ENCODE measurements at places on chromosomes 5 and 9.

DNA sequence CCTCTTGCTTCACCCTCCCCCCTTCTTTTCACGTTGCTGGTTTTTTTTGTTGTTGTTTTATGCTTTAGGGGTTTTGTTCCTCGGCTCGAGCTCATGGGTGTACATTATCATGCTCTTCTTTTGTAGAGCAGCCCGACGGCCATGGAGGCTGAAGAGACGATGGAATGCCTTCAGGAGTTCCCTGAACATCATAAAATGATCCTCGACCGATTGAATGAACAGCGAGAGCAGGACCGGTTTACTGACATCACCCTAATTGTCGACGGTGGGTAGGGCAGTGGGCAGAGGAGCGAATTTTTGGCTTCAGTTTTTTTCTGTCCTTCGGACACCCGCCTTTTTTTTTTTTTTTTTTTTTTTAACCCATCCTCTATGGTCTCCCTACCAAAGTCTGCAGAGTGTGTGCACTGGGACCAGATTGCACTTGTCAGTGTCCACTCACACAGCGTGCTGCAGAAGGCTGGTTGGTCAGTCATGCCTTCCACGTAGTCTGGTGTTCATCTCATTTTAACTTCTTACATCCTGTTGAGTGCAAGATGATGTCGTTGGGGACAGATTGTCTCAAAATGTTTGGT is 1.3 kb downstream of the ZNF131 start:
- no peak for DNase-seq

GRCh38 chr9:13158986-13159385 is 120.5 kb downstream of the MPDZ start:
- no peak for DNase-seq

DNA sequence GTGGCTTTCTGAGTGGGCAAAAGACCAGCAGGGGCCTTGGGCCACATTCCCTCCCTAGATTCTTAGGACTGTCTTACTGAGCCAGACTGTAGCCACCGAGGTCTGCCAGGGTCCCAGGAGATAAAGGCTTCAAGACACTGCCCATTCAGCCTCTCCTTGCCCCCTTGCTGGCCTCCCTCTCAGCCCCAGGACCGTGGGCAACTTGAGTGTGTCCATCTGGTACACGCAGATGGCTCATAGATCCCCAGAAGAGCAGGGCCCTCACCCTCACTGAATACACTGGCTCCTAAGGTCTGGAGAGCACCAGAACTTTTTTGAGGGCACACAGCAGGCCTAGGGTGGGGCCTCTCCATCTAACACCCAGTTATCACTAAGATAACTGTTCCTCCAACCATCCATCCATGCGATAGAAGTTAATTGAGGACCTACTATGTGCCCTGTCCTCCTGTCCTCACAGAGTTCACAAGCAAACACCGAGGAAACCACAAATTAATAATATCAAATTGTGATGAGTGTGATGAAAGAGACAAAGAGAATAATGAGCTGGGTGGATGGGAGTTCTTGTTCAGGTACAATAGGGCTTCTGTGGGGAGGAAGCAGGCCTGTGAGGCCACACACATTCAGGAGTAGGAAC is 4.9 kb upstream of the PDGFRB start:
- no peak for DNase-seq

- DNase-seq: no peak
Observed at GRCh38 chr5:138789771-138790242, 36.6 kb downstream of the CTNNA1 start.

GRCh38 chr5:118095115-118095514 is 893.2 kb downstream of the DTWD2 start:
- no peak for DNase-seq

GRCh38 chr5:684751-685216 is 8.4 kb downstream of the TPPP start:
- no peak for DNase-seq

DNA sequence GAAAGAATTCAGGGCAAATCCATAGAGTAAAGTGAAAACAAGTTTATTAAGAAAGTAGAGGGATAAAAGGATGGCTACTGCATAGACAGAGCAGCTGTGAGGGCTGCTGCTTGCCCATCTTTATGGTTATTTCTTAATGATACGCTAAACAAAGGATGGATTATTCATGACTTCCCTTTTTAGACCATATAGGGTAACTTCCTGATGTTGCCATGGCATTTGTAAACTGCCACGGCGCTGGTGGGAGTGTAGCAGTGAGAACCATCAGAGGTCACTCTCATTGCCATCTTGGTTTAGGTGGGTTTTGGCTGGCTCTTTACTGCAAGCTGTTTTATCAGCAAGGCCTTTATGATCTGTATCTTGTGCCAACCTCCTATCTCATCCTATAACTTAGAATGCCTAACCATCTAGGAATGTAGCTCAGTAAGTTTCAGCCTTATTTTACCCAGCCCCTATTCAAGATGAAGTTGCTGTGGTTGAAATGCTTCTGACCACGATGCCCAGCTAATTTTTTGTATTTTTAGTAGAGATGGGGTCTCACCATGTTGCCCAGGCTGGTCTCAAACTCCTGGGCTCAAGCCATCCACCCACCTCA is 42.1 kb downstream of the RFK start:
- no peak for DNase-seq

- DNase-seq: no peak
Observed at GRCh38 chr5:169521366-169521983, 62.1 kb upstream of the SPDL1 start.

DNA sequence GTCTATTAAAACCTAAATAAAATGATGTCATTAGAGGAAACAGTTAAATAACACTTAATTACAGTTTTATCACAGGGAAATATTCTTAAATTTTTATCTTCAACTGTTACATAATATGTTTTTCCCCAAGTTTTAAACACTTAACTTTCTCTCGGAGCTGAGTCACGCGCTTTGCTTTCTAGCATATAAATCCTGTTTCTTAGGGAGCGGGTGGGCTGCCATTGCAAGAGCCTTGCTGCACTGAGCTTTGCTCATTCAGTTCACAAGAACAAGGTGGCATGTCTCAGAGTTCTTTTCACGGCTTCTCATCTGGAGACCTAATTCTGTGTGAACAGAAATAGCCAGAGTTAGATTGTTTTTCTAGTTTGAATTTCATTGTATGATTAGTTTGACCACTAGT is 166.1 kb downstream of the ZSWIM6 start:
- no peak for DNase-seq

DNA sequence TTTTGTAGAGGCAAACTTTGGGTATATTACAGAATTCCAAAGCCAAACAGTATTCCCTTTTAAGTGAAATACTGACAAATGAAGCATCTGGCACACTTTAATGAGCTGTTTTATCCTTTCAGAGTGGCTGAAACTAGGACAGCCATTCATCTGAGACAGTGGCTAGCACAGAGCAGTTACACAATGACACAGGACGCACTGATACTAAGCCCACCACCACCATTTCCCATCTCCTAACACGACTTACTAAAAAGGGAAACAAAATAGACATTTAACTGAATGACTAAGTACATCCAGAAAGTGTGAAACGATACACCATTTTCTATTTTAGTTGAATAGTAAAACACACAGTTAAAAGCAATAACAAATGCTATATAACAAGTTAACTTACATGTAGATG is 120.4 kb upstream of the RETREG1 start:
- no peak for DNase-seq

DNA sequence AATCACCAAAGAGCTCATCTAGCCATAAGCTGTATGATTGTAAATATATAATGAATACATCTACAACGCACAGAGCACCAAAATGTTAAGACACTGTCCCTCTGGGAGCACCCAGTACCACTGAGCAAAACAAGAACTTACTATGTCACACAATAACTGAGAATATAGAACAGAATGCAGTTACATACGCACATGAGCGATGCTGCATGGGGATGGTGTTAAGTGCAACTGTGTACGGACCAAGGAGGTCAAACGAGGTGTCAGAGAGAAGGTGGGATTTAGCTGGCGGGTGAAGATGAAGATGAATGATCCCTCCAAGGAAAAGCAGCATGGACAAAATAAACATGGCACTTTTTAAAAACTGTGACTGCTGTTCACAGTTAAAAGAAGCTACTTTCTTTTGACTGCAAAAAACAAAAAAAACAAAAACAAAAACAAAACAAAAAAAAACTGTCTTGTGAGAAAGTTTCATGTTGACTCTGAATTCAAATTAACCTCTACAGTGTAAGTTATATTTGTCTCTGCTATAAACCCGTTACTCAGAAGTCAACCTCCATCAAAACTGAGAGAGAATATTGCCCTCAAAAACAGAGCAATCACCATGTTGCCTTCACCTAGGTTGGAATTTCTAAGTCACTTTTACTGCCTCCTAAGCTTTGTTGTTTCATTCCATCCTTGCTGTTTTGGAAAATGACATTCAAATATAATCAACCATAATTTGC is 169.6 kb upstream of the GNA14 start:
- DNase-seq: no peak

GRCh38 chr5:96932026-96932425 is 3.9 kb upstream of the LNPEP start:
- DNase-seq: no peak

DNA sequence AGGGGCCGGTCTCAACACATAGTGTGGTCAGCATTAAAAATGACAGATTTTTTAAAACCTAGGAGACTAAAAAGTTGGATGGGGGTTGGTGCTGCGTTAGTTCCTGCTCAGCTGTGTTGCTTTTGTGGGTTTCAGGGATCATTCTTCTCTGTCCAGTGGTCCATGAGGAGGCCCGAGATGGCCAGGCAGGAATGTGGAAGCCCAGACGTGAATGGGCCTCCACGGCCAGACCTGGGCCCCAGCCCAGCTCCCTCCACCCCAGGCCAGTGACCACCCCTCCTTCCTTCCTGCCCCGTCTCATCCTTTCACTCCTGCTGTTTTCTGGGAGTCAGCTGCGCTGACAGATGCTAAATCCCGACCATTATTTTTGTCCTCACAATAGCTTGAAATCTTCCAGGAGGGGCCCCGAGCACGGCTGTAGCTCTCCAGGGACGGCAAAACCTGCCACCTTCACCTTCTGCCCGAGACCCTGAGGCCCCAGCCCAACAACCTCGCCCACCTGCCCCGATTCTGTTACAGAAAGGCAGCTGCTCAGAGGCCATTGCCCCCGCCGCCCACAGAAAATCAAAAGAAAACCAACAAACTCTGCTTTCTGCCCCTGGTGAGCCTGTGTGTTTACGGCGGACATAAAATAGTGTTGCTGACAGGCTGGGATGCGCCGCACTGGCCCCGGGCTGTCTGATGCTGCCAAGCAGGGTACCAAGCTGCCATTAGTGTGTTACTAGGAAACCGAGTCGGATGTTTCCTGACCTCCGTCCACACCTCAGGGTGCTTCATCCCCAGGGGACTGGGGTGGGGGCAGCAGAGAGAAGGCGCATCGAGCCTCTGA is 83.7 kb upstream of the SARDH start:
- no peak for DNase-seq

DNA sequence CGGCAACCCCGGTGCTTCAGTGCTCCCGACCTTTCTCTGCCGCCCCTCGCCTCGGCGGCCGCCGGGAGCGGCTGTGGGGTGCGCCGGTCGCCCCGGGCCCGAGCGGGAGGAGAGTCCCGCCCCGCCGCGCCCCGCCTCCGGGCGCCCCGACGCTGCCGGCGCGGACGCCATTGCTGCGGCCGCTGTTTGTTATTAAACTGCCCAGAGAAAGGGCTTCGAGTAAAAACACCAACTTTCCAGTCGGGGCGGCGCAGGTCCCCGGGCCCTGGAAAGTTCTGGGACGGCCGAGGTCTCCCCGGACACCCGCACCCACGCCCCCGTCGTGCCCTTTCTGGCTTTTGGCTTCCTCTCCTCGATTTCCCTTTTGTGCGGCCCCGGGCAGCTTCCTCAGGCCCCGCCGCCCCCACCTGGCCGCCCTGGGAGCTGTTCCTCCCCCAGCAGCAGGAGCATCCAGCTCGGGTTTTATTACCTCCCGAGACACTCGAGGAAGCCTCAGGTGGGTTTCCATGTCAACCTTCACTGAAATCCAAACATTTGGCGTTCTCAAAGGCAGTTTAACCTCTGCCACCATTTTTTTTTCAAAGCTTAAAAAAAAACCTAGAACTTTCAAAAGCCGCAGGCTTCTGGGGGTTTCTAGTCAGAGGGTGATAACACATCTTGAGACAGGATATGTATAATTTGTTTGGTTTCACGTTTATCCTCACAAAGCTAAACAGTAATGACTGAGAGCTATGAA is 334.4 kb downstream of the CWC27 start:
- DNase-seq: no peak

DNA sequence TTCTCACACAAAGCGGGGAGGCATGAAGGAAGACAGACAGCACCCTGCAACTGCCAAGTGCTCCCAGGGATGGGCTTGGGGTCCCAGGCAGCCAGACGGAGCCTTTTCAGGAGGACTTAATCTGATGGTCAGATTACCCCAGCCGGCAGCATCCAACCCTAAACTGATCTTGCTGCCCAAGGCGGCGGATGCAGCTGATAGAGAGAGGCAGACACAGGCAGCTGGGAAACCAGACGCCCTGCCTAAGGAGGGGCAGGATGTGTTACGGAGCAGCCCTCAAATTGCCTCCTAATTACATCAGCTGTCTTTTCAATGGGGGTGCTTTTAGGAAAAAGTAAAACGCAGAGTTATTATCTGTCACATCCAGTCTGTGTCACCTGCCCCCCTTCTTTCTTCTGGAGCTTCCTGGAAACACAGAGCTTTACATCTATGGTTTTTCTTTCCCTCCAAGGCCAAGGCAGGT is 190.9 kb upstream of the PANK3 start:
- no peak for DNase-seq

DNA sequence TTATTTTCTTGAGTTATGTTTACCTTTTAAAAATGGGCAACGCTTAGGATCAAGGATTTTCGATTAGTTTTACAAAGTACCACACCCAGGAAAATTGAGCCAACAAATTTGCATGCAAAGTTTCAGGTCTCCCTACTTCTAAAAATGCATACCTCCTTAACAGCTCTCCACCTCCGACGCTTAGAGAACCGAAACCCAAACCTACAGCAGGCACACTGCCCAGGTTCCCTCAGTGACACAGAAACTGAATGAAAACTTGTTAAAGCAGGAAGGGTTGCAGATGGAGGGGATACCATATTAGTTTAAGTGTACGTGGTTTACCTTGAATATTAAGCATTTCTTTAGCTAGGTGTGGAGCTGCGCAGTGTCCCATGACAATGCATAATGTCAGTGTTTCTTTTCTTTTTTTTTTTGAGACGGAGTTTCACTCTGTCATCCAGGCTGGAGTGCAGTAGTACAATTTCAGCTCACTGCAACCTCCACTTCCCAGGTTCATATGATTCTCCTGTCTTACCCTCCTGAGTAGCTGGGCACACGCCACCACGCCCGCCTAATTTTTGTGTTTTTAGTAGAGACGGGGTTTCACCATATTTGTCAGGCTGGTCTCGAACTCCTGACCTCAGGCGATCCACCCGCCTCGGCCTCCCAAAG is 1.6 kb upstream of the SUB1 start:
- DNase-seq: no peak
